Natural killer cell (primary cell): ENCODE measurements at places on chromosomes 2 and 18. TPM values are rescaled to one million over a fixed set of nuclear protein-coding genes. Genes with fewer than 3 reads are reported as not detected.

The FN1 gene
- total RNA-seq, result not detected

The CNGA3 gene
- total RNA-seq, result not detected

The KCNJ3 gene
- not detected for total RNA-seq

The COPS8 gene
- 51.8 TPM for total RNA-seq

The PROKR1 gene
- total RNA-seq, result not detected

The VAMP8 gene
- total RNA-seq, result 116 TPM

The RAX gene
- not detected for total RNA-seq

The LANCL1 gene
- 27.0 TPM for total RNA-seq

The KIAA2012 gene
- not detected for total RNA-seq

The SPC25 gene
- 0.45 TPM for total RNA-seq

GRCh38 chr18:62514570-62514969 is 8.3 kb upstream of the ZCCHC2 start:
- H3K27ac ChIP-seq, result no peak overlapping the region
- H3K4me1 ChIP-seq, result no peaks in the 10 kb centered on the region
- no peaks in the 10 kb centered on the region for H3K27me3 ChIP-seq
- H3K36me3 ChIP-seq, result no peaks in the 10 kb centered on the region
- no peak for DNase-seq
- no peak overlapping the region for H3K4me3 ChIP-seq

GRCh38 chr2:237156031-237156856 is 70.6 kb downstream of the COPS8 start:
- no peak for DNase-seq
- no peak overlapping the region for H3K4me3 ChIP-seq
- H3K27ac ChIP-seq, result no peak overlapping the region
- H3K36me3 ChIP-seq, result no peaks in the 10 kb centered on the region
- no peaks in the 10 kb centered on the region for H3K27me3 ChIP-seq

DNA sequence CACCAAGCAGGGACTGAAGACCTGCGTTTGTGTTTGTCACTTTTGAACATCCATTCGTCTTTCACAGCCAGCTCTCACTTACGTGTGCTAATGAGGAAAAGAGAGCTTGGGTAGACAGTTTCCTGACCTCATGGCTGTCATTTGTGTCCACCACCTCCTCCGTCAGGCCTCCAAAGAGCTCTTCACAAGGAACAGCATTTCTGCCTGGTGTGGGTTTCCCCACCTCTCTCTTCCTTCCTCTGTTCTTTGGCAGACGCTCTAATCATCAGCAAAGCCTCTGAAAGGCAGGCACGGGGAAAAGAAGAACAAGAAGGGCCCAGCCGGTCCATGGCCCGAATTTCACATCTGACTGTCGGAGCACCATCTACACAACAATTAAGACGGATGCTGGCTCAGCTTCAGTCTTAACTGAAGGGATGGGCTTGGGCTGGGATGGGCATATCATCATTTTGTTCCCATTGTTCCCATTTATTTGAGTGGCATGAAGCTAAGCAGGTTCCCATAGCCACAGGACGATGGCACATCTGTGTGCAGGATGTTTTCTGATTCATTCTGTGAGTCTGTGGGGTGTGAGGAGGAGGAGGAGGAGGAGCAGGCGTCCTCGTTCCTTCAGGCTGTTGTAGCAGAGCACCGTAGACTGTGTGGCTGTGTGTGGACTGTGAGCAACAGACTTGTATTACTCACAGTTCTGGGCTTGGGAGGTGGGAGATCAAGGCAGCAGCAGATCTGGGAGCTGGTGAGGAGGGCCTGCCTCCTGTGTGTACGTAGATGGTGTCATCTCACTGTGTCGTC is 66.4 kb downstream of the TSHZ1 start:
- H3K4me1 ChIP-seq, result peaks cover 27% of the 10 kb centered on the region
- H3K27ac ChIP-seq, result no peak overlapping the region
- no peaks in the 10 kb centered on the region for H3K27me3 ChIP-seq
- no peak overlapping the region for H3K4me3 ChIP-seq
- DNase-seq, result peak; percentile 18

GRCh38 chr2:2866459-2866858 is 511.2 kb downstream of the EIPR1 start:
- no peak overlapping the region for H3K4me3 ChIP-seq
- no peaks in the 10 kb centered on the region for H3K27me3 ChIP-seq
- H3K36me3 ChIP-seq, result no peaks in the 10 kb centered on the region
- H3K27ac ChIP-seq, result no peak overlapping the region
- DNase-seq, result no peak

DNA sequence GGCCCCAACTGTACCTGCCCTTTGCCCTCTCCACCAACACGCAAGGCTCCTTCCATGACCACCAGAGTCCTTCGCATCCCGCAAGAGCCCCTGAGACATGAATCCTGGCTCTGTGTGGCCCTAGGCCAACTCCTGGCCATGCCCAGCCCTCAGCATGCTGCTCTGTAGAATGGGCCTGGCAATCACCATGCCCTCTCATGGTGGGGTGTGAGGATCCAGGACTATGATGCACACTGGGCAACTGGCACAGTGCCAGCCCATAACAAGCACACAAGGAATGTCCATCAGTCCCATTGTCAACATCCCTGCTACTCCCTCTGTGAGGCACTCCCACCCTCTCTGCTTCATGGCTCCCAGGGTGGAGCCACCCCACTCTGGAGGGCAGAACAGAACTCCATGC is 44.7 kb downstream of the FER1L5 start:
- H3K4me3 ChIP-seq, result no peak overlapping the region
- no peaks in the 10 kb centered on the region for H3K27me3 ChIP-seq
- H3K4me1 ChIP-seq, result no peaks in the 10 kb centered on the region
- no peaks in the 10 kb centered on the region for H3K36me3 ChIP-seq
- no peak for DNase-seq

DNA sequence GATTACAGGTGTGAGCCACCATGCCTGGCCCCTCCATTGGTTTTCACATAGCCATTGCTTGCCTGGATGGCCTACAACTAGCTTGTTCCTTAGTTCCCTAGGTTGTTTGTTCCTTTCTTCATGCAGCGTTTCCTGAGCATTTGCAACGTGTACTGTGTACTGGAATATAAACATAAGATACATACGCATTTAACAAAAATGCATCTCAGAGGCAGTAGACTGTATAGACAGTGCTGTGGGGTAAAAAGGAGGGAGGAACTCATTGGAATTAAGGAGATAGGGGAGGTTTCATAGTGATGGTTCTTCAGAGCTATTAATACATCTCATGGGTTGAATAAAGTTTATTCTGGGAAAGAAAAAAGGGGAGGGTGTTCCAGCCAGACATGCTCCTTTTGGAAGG is 260.5 kb upstream of the RASGRP3 start:
- H3K4me1 ChIP-seq, result no peaks in the 10 kb centered on the region
- H3K27me3 ChIP-seq, result no peaks in the 10 kb centered on the region
- no peak for DNase-seq

GRCh38 chr2:149225446-149225845 is 104.9 kb upstream of the LYPD6 start:
- H3K27me3 ChIP-seq, result no peaks in the 10 kb centered on the region
- no peaks in the 10 kb centered on the region for H3K36me3 ChIP-seq
- H3K27ac ChIP-seq, result no peak overlapping the region
- no peak for DNase-seq
- no peak overlapping the region for H3K4me3 ChIP-seq

GRCh38 chr2:129069875-129070594 is 751.4 kb upstream of the HS6ST1 start:
- H3K4me3 ChIP-seq, result no peak overlapping the region
- H3K36me3 ChIP-seq, result no peaks in the 10 kb centered on the region
- no peaks in the 10 kb centered on the region for H3K27me3 ChIP-seq
- H3K4me1 ChIP-seq, result no peaks in the 10 kb centered on the region
- H3K27ac ChIP-seq, result no peak overlapping the region

GRCh38 chr2:74917702-74918619 is 40.5 kb upstream of the POLE4 start:
- H3K27ac ChIP-seq, result no peak overlapping the region
- no peak overlapping the region for H3K4me3 ChIP-seq
- no peaks in the 10 kb centered on the region for H3K27me3 ChIP-seq
- peaks cover 28% of the 10 kb centered on the region for H3K4me1 ChIP-seq
- DNase-seq, result no peak

DNA sequence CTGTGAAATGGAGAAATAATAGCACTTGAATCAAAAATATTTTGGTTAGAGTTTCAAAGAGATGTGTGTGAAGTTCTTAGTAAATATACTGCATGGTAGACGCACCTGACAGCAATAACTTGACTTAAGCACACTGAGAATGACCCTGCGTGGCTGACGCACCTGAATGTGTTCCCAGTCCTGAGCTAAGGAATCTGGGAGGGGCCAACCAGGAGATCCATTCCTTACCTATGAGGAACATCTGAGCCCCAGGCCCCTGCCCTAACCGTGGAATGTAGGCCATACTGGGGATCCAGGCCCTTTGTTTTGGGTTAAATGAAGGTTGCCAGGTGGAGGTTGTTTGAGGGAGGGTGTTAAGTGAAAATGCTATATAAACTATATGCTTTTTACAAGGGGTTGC is 284.4 kb downstream of the RBM43 start:
- no peak for DNase-seq
- H3K36me3 ChIP-seq, result no peaks in the 10 kb centered on the region

DNA sequence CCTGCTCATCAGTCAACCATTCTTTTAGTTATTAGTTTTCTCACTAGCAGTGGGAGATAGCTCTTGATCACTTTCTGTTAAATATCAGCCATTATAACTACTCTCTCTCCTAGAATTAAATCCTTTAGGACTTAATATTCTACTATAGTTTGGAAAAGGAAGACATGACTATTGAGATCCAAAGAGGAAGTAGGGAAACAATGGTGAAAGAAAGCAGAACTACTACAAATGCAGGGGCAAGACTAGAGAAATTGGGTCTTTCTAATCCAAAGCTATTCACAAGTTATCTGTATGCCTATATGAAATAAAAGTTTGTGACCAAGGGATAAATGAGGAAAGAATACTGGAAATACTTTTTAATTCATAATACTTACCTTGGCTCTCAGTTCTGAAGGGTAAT is 65.1 kb downstream of the SRBD1 start:
- H3K27me3 ChIP-seq, result no peaks in the 10 kb centered on the region
- DNase-seq, result no peak
- H3K36me3 ChIP-seq, result peaks cover 54% of the 10 kb centered on the region
- H3K4me3 ChIP-seq, result no peak overlapping the region

- no peak overlapping the region for H3K4me3 ChIP-seq
- no peak for DNase-seq
Measured at GRCh38 chr18:1806884-1807615, 764.3 kb downstream of the METTL4 start.

- H3K27ac ChIP-seq, result no peak overlapping the region
- H3K4me1 ChIP-seq, result no peaks in the 10 kb centered on the region
- no peak for DNase-seq
- H3K4me3 ChIP-seq, result no peak overlapping the region
- no peaks in the 10 kb centered on the region for H3K27me3 ChIP-seq
Measured at GRCh38 chr18:9631814-9632496, 17.6 kb upstream of the PPP4R1 start.

- DNase-seq, result no peak
- peaks cover 8% of the 10 kb centered on the region for H3K4me1 ChIP-seq
- H3K4me3 ChIP-seq, result no peak overlapping the region
- no peaks in the 10 kb centered on the region for H3K36me3 ChIP-seq
- H3K27me3 ChIP-seq, result no peaks in the 10 kb centered on the region
- H3K27ac ChIP-seq, result no peak overlapping the region
Measured at GRCh38 chr18:25814841-25815458, 275.5 kb downstream of the SS18 start.

DNA sequence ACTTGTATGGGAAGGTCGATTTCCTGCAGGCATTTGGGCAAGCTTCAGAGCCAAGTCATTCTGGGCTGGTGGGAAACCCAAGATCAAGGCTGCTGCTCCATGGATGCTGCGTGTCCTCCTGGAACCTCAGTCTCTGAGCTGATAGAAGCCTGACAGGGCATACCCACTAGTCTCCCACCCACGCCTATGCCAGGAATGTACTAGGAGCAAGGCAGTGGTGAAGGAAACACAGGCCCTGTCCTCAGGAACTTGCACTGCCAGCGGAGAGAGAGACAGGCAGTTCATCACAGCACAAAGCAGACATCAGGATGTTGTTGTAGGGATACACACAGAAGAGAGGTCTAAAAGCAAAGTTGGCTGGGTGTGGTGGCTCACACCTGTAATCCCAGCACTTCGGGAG is 84.2 kb downstream of the PLB1 start:
- no peaks in the 10 kb centered on the region for H3K27me3 ChIP-seq
- H3K36me3 ChIP-seq, result no peaks in the 10 kb centered on the region
- H3K27ac ChIP-seq, result no peak overlapping the region
- H3K4me3 ChIP-seq, result no peak overlapping the region
- no peaks in the 10 kb centered on the region for H3K4me1 ChIP-seq
- DNase-seq, result no peak

- no peak overlapping the region for H3K27ac ChIP-seq
- DNase-seq, result no peak
- no peaks in the 10 kb centered on the region for H3K36me3 ChIP-seq
- no peak overlapping the region for H3K4me3 ChIP-seq
- H3K27me3 ChIP-seq, result no peaks in the 10 kb centered on the region
- no peaks in the 10 kb centered on the region for H3K4me1 ChIP-seq
Measured at GRCh38 chr2:166239548-166239947, 111.7 kb upstream of the SCN1A start.

- H3K27me3 ChIP-seq, result no peaks in the 10 kb centered on the region
- peaks cover 49% of the 10 kb centered on the region for H3K4me1 ChIP-seq
- H3K4me3 ChIP-seq, result peak within 1 kb of the TSS; percentile 81
- peak; percentile 74 for DNase-seq
- peaks cover 2% of the 10 kb centered on the region for H3K36me3 ChIP-seq
Measured at GRCh38 chr2:126655500-126656430, at the start of gene GYPC. Gene GYPC (plus strand): TSS chr2:126656158. CDS start chr2:126656264, 106 bp downstream.

GRCh38 chr2:134167015-134167414 is 86.9 kb upstream of the MGAT5 start:
- no peak overlapping the region for H3K4me3 ChIP-seq
- DNase-seq, result no peak
- no peak overlapping the region for H3K27ac ChIP-seq
- H3K36me3 ChIP-seq, result no peaks in the 10 kb centered on the region

DNA sequence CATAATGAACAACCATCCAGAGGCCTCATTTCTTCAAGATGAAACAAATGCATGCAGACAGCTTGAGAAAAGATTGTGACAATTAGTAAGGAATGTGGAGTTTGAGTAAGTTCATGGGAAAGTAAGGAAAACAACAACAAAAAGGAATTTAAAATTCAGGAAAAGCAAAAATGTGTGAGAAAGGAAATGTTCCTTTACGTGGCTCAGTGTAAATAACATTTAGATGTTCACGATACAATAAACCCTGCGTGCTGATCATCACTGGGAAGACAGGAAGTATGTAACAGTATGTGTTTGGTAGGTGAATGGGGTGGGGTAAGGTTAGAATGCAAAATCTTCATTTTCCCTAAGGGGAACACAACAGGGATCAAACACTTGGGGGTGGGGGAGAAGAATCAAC is 72.7 kb downstream of the TRIP12 start:
- peak; percentile 41 for DNase-seq
- peaks cover 9% of the 10 kb centered on the region for H3K36me3 ChIP-seq
- H3K27me3 ChIP-seq, result no peaks in the 10 kb centered on the region
- no peak overlapping the region for H3K27ac ChIP-seq
- no peak overlapping the region for H3K4me3 ChIP-seq
